ENCODE measurements at places on chromosomes 12 and 14. TPM values are rescaled to one million over a fixed set of nuclear protein-coding genes. Genes with fewer than 3 reads are reported as not detected.

The TMTC2 gene
- total RNA-seq: 49.8 TPM

The ASCL1 gene
- not detected for total RNA-seq

The KLRF1 gene
- total RNA-seq: 0.18 TPM

The FAR2 gene
- 7.3 TPM for total RNA-seq

The RNASE1 gene
- not detected for total RNA-seq

The PCED1B gene
- total RNA-seq: 1.3 TPM

The IFNG-AS1 gene
- total RNA-seq: not detected

The TMCC3 gene
- 0.71 TPM for total RNA-seq

The FOXN4 gene
- not detected for total RNA-seq

The NPFF gene
- not detected for total RNA-seq

The KRT78 gene
- not detected for total RNA-seq

The PHLDA1 gene
- total RNA-seq: 39.1 TPM

The CLEC7A gene
- total RNA-seq: 0.14 TPM

The C12orf54 gene
- total RNA-seq: not detected

The HOXC5 gene
- not detected for total RNA-seq

Measured in smooth muscle cell of bladder (primary cell).